ENCODE measurements at places on chromosomes 3 and 15.

DNA sequence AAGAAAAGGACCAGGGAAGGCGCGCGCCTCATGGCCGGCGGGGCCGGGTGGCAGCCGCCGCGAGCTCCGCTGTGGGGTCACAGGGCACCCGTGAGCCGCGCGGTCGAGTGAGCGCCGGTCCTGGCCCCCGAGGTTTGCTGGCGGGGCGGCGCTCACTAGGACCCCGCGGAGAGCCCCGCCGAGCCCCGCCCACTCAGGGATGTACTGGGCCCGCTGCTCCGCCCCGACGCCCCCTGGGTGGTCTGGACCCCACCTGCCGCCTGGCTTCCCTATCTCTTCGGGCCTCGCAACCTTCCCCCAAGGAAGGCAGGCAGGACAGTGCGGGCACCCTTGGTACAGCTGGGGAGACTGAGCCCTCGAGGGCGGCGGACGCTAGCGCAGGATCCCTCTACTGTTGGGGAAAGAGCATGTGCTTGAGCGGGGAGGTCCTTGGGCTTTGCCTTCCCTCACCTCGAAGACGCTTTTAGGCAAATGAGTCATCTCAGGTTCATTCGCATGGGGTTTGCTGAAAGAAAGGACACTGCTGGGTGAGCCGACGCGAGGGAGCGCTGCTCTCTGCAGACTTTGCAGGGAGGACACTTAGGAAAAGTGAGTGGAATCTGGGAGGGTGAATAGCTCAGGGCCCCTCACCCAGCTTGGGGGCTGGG, at the start of gene CHRNB4:
TSS of gene CHRNB4 (minus strand) at position 109 of the 647 bp plus-strand sequence. CDS start at position 32, 77 bp downstream.
- DNase-seq, result no peak

GRCh38 chr3:48086705-48087104, 70.5 kb upstream of the MAP4 start:
- DNase-seq, result no peak

- DNase-seq, result no peak
Measured at GRCh38 chr15:64651601-64652191, 123.7 kb downstream of the RBPMS2 start.

DNA sequence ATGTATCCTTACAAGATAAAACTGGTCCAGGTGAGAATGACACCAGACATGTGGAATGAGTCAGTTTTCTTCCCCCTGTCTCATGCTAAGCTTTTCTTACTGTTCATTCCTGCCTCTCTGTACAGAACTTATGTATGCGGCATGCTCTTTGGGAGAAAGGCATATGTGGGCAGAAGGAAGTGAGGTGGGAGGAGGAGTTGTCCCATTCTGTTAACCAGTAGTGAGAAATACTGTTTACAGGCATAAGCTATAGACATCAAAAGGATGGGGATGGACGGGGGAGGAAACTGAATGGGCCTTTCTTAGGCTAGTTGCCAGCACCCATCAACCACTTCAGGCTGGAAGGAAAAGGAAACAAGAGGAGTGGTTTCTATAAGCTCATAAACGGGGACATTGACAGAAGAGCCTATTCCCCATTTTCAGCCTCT, 143.6 kb upstream of the BHLHE40 start:
- DNase-seq, result no peak

DNA sequence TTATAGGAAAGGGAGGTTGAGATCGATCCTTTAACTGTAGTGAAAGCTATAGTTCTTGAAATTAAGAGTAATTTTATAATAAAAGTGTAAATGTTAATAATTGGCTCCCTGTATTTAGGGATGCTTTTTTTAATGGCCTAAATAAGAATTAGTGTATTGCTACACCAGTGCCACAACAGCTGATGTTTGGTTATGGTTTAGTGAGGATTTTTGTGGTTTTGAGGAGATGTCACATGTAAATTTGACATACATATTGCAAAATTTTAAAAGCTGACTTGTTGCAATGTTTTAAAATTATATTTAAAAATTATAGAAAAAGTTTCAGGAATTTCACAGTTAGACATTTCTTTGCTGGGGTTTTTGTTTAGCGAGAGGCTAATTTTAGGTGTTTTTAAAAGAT, 3.9 kb downstream of the TSC22D2 start:
- no peak for DNase-seq

DNA sequence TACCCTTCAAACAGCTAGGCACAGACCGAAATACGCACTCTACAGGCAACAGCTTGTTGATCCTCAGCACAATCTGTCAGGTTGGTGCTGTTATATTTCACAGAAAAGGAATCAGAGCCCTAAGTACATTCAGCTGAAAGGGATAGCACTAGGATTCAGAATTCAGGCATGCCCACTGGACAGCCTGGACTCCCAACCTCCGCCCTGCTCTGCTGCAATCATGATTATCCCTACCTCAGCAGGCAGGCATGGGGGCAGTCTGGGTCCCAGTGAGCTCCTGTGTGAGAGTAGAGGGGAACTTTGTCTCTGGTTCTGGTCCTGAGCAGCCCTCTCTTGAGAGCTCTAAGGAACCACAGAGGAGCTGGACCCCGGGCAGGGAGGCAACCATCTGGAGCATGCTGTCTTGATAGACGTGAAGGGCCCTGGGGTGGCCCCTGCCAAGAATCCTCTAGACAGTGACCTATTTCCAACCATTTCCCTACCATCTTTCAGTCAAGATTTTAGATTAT, 23.4 kb upstream of the NOX5 start:
- DNase-seq, result no peak

GRCh38 chr3:180288816-180289215, 252.1 kb upstream of the PEX5L start:
- no peak for DNase-seq

DNA sequence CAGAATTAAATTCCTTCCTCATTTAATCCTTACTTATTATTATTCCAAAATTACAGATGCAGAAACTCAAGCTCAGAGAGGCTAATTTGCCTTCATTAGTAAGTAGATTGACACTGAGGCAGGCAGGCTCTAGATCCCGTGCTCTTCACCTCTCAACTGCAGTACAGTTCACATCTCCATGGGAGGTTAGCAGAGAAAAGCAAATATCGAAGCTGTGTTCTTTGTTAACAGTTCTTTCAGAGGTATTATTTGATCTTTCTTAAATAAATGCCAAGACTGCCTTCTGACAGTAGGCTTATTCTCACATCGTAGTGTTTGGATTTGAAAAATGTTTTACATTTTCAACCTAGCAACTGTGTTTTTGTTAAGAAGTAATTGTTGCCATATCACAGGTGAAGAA, 15.9 kb upstream of the FAH start:
- no peak for DNase-seq

- DNase-seq, result no peak
Measured at GRCh38 chr3:150975992-150976368, 3.5 kb upstream of the CLRN1 start.

- no peak for DNase-seq
Measured at GRCh38 chr15:48112242-48112641, 8.5 kb upstream of the SLC24A5 start.

DNA sequence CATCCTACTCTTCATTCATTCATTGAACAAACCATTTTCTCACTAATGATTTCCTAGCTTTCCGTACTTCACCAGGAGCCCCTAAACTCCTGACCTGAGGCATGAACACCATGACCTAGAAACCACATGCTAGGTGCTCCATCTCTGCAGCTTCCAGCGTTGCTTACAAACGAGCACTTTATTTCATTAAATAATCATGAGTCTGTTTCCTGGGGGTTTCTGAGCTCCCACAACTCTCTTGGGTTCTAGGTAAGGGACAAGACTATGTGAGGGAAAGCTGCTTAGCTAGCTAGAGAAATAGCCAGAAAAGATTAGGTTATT, 1.3 kb downstream of the MAP2K1 start:
- DNase-seq, result no peak

DNA sequence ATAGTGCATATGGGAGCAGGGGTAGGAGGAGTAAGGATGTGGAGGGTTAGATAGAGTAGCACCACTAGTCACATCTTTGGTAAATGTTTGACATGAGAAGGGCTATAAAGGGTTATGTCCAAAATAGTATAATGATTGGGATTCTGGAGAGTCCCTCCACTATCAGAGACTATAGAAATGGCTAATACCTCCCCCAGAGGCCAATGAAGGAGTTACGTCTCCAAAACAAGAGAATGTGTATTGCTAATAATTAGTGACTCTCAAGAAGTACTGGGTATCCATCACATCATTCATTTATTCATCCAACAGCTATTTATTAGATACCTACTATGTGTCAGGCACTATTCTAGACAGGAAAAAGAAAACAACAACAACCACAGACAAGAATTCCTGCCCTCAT, 203.7 kb upstream of the UMPS start:
- no peak for DNase-seq
